ENCODE measurements at places on chromosomes 3 and 15.
A peak's percentile ranks its signal among the peaks of the same experiment; 100 is the strongest.

DNA sequence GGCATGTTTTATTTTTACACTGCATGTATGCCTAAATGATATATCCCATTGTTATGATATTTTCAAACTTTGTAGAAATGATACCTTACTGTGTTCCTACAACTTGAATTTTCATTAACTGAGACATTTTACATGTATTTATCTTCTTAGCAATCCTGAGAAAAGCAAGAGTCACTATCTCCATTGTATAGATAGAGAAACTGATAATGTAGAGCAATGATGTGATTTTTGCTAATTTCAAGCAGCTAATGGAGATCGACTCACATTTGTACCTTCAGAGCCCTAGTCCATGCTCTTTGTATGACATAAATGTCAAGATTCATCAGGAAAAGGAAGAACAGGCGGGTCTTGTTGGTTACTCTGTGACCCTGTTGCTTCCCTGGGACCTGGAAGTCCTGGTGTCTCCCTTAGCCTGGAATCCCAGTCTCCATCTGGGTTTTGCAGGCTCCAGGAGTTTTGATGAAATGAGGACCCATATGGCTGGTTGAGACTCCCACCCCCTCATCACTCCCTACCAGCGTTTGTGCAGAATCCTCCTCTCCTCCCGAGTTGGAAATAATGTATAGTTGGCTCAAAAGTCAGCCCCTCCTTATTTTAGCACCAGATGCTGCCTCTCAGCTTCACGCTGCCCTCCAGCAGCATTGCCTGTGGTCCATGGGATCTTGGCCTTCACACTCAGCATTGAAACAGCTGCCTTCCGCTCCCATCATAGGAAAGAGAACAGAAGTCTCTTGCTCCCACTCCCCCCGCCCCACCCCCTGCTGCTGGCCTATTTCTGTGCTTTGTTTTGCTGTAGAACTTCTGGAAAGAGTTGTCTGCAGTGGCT lies 67.1 kb downstream of the APBA2 start:
- DNase-seq = peak; percentile 86

DNA sequence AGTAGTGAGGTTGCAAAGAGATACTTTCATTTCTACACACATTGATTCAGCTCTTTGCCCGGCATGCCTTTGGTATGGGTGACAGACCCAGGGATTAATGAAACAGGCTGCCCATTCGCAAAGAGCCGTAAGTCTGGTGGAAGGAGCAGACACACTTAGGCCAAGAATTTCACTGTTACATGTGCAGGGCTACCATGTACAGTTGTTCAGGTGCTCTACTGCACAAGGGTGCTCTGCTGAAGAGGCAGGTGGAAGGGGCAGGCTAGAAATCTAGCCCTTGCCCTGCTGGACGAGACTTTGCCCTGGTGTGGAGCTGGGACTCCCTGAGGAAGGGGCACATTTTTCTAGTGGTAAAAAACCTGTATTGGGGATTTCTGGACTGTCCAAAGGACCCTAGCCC lies 26.2 kb upstream of the RASGRF1 start:
- DNase-seq = no peak

DNA sequence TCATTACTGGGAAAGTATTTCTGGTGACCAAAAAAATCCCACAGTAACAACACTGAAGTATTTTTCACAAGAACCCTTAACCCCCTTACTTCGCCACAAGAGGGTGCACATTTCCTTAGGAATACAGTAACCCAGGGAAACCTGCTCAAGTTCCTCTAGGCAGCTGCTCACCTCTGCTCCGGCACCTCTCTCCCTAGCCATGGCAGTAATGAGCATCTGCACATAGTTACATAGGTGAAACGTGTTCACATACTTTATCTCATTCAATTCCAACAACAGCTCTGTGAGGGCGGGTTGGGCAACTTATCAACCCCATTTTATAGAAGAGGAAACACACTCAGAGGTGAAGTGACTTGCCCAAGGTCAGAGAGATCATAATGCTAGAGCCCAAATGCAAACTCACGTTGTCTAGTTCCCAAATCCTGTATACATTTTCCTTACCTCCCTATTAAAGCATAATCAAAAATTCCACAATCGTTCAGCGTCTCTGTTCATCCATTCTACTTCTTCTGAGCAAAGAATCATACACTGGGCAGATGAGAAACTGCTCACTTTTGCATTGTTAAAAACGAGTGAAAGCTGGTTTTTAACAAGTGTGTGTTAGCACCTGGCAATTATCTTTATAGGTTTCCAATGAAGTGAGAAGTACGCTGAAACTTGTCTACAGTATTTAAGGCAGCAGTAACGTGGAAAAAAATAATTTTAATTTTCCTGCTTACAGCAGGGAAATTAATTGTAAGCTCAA lies 90.7 kb downstream of the IGF2BP2 start:
- DNase-seq = peak; percentile 4

DNA sequence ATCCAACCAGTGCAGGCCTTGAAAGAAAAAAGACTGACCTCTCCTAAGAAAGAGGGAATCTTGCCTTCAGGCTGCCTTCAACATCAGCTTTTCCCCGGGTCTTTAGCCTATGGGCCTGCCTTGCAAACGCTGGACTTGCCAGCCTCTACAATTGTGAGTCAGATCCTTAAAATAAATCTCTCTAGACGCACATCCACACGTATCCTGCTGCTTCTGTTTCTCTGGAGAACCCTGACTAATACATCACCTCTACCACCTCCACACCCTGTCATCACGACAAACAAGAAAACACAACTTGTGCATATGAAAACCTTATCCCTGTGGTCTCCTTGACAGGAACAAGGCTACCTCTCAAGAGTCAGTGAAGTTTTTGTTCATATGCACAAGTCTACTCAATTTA lies 11.8 kb downstream of the CYFIP1 start:
- no peak for DNase-seq

DNA sequence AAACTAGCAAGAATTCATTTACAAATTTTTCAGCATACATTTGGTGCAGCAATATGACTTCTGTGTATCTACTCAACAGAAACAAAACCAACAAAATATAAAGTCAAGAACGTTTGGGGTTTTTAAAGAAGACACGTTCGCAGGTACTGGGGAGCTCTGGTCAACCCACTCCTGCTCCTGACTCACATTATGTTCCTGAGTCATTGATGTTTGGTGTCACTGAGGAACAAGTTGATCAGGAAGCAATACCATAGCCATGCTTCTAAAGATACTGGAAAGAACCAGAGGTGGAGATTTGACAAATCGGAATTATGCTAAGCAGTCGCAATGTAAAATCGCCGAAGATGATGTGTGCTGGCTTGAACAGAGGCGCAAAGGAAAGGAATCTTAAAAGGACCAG lies 22.0 kb downstream of the SLC4A7 start:
- DNase-seq = no peak

- DNase-seq = no peak
Observed at GRCh38 chr3:15276028-15276724, 56.2 kb downstream of the SH3BP5 start.

DNA sequence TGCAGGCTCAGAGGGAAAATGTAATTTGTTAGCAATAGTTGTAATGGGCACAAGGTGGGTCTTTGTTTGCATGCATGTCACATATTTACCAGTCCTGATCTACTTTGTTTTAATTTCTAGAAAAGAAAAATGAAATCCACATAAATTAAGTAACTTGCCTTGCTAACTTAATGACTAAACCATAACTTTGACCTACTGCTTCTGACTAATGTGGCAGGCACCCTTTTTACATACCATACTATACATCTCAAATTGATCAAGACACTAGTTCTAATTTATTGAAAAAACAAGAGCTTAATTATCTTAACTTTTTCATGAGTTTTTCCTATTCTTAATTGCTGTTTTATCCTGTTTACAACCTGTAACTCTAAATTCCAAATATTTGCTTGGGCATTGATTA lies 93.2 kb downstream of the ATP11B start:
- no peak for DNase-seq

- no peak for DNase-seq
Observed at GRCh38 chr3:69566275-69566674, 173.0 kb upstream of the MITF start.

DNA sequence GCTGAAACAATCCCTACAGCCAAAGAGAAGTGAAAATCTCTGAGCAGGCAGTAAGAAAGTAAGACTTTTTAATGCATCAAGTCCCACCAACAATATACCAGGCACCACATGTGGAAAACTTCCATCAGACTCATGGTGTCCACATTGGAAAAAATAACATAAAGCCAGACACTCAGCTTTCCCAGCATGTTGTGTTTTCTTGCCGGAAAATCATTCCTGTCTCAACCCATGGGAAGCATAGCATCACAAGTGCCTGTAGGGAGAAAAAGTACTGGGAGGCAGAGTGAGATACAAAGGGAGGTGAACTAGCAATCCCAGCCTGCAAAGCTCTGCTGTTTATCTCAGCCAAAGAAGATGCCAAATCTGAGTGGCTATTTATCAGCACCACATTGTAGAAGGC lies 868.9 kb downstream of the SI start:
- no peak for DNase-seq

- no peak for DNase-seq
Observed at GRCh38 chr3:131323014-131323413, 58.6 kb upstream of the NUDT16 start.

DNA sequence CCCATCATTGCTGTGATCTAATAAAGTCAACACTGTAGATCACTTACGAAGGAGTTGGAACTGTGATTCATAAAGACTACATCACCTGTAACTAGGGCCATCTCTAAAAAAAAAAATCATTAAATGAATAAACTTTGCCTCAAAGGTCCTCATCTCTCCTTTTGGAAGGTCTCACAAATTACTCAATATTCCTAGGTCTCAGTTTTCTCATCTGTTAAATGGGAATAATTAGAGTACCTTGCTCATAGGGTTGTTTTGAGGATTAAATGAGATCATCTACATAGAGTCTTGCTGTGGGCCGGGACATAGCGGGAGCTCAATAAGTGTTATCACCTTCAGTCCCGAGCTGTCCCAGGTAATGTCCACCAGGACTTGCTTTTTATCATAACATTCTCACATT lies 335.1 kb upstream of the PROK2 start:
- no peak for DNase-seq

GRCh38 chr15:59298854-59299250 lies 73.8 kb downstream of the MYO1E start:
- no peak for DNase-seq

- no peak for DNase-seq
Observed at GRCh38 chr3:185647134-185647879, 61.2 kb downstream of the SENP2 start.

- no peak for DNase-seq
Observed at GRCh38 chr3:170204023-170204472, 18.2 kb upstream of the PRKCI start.

DNA sequence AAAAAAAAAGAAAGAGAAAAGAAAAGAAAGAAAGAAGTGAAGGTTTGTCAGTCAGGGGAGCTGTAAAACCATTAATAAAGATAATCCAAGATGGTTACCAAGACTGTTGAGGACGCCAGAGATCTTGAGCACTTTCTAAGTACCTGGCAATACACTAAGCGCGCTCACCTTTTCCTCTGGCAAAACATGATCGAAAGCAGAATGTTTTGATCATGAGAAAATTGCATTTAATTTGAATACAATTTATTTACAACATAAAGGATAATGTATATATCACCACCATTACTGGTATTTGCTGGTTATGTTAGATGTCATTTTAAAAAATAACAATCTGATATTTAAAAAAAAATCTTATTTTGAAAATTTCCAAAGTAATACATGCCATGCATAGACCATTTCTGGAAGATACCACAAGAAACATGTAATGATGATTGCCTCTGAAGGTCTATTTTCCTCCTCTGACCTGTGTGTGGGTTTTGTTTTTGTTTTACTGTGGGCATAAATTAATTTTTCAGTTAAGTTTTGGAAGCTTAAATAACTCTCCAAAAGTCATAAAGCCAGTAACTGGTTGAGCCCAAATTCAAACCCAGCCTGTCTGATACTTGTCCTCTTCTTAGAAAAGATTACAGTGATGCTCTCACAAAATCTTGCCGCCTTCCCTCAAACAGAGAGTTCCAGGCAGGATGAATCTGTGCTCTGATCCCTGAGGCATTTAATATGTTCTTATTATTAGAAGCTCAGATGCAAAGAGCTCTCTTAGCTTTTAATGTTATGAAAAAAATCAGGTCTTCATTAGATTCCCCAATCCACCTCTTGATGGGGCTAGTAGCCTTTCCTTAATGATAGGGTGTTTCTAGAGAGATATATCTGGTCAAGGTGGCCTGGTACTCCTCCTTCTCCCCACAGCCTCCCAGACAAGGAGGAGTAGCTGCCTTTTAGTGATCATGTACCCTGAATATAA lies 2.0 kb downstream of the B2M start:
- no peak for DNase-seq

GRCh38 chr15:61936528-61937195 lies 123.6 kb downstream of the VPS13C start:
- no peak for DNase-seq

- no peak for DNase-seq
Observed at GRCh38 chr3:4045756-4046155, 246.5 kb downstream of the LRRN1 start.

GRCh38 chr3:127822041-127822681 lies at the start of gene MGLL:
TSS of gene MGLL (minus strand) at chr3:127822515. CDS start at chr3:127822318, 197 bp downstream.
- DNase-seq = no peak

DNA sequence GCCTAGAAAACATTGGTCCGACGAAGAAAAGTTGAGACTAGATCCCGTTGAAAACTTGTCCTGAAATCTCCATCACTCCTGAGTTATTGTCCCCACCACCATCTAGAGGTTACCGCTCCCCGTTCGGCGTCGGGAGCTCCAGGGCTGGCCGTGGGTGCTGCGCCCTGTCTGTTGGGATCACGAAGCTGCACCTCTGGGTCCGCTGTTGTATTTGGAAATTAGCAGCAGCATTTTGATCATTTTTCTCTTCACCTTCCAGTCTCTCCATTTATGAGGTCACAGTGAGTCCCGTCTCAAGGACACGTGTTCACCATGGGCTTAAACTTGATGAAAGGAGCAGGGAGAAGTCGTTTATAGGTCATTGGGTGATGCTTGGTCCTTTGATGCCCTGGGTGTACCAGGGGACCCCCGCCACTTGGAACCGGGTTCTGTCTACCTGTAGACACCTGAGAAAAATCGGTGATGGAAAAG lies 565 bp downstream of the MANF start:
- DNase-seq = no peak

DNA sequence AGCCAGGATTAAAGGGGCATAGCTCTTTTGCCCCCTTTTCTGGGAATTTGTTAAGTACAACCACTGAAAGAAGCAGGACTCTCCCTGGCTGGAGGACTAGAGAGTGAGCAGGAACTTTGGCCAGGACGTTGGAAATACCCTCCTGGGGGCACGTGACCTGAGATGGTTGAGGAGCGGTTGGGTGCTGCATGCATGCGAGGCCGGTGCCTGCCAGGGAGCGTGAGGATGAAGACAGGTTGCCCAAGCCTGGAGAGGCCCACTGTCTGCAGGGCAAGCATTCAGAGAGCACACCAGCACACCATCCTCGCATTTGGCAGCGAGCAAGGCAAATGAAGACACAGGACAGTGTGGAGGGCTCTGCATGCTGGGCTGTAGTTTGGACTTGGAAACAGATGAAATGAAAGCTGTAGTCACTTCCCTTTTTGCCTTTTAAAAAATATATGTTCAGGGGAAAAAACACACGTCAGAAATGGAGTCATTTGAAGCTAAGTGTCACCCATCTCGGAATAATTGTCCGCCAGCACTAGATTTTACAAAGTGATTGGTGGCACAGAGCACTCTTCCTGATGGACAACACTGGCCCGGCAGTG lies 217.6 kb downstream of the SLCO3A1 start:
- no peak for DNase-seq

GRCh38 chr15:75674366-75674765 lies 26.7 kb downstream of the SNX33 start:
- DNase-seq = no peak

- no peak for DNase-seq
Observed at GRCh38 chr3:167705840-167706239, 28.9 kb downstream of the PDCD10 start.

- DNase-seq = no peak
Observed at GRCh38 chr3:106728315-106729098, 648.7 kb upstream of the CCDC54 start.

GRCh38 chr3:34727700-34728099 lies 911.6 kb upstream of the ARPP21 start:
- no peak for DNase-seq

Data from NCI-H446 treated with DMSO at 0.1 percent for 48 hours (cell line).